ENCODE measurements at places on chromosomes 2 and 18.

DNA sequence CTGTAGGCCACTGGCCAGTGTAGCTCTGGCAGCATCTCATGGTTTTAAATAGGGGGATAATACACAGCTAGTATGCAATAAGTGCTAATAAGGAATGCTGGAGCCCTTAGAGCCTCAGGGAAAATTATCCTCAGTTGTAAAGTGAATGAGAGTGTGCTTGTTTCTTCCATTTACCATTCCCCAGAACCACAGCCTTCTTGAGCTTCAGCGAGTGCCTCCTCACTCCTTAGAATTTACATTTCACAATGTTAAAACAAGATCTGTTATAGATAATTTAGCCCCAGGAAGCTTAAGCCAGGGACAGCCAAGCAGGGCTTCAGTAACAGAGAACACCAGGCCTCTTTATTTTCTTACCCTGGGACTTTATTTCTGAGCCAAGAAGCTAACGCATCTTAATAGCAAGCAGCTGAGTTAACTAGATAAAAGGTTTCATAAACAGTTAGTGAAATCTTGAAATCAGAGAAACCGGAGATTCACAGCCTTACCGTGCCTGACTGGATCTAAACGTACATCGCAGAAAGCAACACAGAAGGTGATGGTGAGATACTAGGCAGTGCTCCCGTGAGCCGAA is 535.2 kb downstream of the TDRD15 start:
- no peak for DNase-seq

DNA sequence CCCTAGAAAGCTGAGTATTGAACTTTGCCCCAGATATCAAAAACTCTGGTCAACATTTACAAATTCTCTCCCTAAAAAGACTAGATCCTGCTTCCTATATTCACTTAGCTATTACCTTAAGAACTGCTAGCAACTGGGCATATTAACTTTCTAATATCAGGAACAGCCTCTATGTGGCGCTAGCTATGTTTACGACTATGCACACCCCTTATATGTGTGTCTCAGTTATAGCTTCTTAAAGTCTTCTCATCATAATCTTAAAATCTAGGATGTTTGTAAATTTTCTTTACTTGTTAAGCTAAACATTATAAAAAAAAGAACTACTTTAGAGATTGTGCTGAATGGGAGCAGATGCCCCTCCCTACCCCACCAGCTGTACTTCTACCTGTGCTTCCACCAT is 1.7 kb upstream of the STAMBP start:
- no peak for DNase-seq

DNA sequence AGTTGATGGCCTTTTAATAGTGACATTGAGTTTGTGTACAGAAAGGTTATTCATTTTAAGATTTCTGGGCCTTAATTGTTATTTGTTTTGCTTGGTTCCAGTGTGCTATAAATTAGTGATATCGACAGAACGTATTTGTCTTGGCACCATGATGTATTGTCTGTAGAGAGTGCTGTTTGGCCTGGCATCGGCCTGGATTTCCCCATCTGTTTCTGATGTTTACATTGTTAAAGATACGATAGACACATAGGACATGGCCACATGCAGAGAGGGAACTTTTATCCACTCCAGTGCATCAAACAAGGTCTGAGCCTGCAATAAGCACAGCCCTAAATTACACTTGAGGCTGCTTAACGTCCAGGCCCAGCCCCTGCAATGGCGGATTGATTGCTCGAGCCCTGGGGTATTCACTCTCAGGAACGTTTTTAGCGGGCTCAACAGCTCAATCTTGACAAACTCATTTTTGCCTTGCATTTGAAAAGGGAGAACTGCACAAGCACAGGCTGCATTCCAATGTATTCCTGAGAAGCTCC is 144.7 kb downstream of the SLC4A3 start:
- DNase-seq = no peak

GRCh38 chr2:3553946-3554345 is 4.2 kb downstream of the RNASEH1 start:
- no peak for DNase-seq

DNA sequence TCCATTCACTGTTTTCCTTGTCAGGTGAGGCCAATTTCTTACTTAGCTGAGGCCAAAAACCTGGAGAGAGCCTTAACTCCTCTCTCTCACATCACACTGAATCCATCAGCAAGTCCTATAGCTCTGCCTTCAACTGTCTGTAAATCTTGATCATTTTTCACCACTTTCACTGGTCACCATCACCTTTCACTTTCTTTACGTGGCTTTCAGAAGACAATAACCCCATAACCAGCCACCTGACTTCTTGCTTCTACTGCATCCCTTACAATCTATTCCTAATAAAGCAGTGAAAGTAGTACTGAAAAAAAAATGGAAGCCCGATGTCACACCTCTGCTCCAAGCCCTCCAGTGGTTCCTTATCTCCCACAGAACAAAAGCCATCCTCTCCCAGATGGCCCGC is 7.7 kb downstream of the LOXL3 start:
- no peak for DNase-seq
